Head of caudate nucleus (tissue), 42 donors: ENCODE measurements at places on chromosomes 12 and 14.

- DNase-seq: no peak
Measured at GRCh38 chr14:99679111-99679510, 5.0 kb upstream of the CYP46A1 start.

GRCh38 chr14:49816844-49817243 is 35.7 kb downstream of the NEMF start:
- DNase-seq: no peak

- no peak for DNase-seq
Measured at GRCh38 chr12:38367506-38367905, 50.9 kb downstream of the ALG10B start.

- DNase-seq: no peak
Measured at GRCh38 chr12:121590476-121591143, 9.8 kb upstream of the KDM2B start.

GRCh38 chr14:25122843-25123242 is 72.9 kb upstream of the STXBP6 start:
- no peak for DNase-seq

DNA sequence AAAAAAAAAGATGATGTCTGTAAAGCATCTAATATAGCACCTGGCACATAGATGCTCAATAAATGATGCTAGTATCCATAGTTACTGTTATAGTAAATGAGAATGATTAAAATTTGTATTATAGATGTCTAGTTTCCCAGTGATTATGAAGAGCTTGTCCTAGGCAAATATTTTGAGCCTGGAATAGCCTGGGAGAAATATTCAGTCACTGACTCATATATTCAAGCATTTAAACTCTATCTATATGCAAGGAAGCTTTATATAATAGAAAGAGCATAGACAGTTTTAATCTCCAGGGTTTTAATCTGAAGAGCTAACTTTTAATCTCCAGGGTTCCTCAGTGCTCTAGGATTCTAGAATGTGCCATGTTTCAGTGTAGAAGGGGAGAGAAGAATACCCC is 91.5 kb upstream of the VASH1 start:
- no peak for DNase-seq

DNA sequence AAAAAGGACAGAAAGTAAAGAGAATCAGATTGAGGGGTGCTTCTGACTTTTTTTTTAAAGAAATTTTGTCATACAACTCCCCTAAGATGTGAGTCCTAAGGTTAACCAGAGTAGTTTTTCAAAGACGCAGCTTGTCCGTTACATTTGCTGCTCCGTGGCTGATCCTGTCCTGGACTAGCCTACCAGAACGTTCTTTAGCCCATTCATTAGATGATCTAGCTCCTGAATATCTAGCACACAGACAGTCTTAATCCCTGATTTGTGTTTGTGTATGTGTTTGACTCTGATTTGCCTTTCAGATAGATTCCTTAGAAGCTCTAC is 60.3 kb downstream of the SAMD4A start:
- DNase-seq: no peak

GRCh38 chr12:12486661-12487240 is 75.9 kb downstream of the DUSP16 start:
- DNase-seq: no peak

DNA sequence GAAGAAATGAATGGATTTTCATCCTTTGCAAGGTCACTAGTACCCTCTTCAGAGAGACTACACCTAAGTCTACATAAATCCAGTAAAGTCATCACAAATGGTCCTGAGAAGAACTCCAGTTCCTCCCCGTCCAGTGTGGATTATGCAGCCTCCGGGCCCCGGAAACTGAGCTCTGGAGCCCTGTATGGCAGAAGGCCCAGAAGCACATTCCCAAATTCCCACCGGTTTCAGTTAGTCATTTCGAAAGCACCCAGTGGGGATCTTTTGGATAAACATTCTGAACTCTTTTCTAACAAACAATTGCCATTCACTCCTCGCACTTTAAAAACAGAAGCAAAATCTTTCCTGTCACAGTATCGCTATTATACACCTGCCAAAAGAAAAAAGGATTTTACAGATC is 40.8 kb downstream of the SPATA7 start:
- DNase-seq: no peak

GRCh38 chr14:58598028-58598803 is 39.5 kb upstream of the DACT1 start:
- DNase-seq: no peak

- no peak for DNase-seq
Measured at GRCh38 chr12:70415987-70416386, 49.9 kb downstream of the KCNMB4 start.

- DNase-seq: no peak
Measured at GRCh38 chr14:52299692-52300278, 14.3 kb upstream of the PTGER2 start.

GRCh38 chr12:124114316-124114715 is 141.3 kb downstream of the ZNF664 start:
- no peak for DNase-seq

DNA sequence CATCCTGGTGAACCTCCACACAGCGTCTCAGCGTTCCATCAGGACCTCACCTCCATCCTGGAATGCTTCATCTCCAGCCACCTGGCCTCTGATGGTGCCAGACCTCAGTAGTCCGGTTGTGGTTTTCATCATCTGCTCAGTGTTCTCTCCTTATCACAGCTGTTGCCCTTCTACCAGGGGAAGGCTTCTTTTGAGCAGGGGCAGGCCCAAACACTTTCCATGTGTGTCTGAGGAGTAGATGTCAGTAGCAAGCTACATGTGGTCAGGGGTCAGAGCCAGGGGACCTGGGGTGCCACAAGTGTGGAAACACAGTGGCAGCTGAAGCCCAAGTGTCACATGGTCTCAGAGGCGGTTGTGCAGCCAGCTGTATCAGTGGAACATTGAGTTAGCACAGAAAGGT is 30.2 kb upstream of the FGD4 start:
- no peak for DNase-seq

DNA sequence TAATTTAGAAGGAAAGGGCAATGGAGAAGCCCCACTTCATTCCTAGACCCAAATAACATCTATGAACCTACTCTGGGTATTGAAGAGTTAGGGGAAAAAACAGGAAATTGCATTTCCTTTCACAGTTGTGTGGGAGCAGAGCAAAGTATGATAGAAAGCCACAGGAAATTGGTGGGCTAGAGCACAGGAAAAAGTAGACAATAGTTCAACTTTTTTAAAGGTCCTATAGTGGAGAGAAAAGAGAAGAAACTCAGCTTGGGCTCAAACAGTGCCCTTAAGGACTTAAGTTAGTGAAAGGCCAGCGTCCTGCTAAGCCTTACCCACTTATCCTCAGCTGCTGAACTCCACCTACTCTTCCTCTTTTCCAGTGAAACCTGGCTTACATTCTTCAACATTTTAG is 258.1 kb downstream of the DPY19L2 start:
- no peak for DNase-seq

DNA sequence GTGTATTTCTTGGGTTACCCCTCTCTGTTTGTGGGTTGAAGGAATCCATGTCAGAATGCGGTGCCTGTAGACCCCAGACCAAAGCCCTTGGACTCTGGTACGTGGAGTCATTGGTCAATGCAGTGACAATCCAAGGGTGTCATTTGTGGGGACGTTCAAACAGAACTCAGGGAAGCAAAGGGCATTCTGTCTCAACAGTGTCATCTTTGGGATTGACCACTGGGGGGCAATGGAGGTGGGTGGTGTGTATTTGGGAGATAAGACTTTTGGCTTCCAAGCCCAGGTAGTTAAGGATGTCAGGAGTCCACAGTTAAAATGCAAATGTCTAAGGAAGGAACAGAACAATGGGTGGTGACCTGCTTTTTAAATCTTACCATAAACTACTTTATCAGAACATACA is 54.6 kb upstream of the CCDC175 start:
- DNase-seq: no peak

DNA sequence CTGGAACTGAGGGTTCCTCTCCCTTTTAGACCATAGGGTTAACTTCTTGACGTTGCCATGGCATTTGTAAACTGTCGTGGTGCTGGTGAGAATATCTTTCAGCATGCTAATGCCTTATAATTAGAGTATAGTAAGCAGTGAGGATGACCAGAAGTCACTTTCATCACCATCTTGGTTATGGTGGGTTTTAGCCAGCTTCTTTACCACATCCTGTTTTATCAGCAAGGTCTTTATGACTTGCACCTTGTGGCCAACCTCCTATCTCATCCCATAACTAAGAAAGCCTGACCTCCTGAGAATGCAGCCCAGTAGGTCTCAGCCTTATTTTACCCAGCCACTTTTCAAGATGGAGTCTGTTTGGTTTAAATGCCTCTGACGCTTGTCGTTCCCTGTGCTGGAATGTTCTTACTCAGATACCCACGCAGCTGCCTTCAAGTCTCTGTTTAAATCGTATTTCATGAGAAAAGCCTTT is 44.2 kb downstream of the BBS10 start:
- DNase-seq: no peak

DNA sequence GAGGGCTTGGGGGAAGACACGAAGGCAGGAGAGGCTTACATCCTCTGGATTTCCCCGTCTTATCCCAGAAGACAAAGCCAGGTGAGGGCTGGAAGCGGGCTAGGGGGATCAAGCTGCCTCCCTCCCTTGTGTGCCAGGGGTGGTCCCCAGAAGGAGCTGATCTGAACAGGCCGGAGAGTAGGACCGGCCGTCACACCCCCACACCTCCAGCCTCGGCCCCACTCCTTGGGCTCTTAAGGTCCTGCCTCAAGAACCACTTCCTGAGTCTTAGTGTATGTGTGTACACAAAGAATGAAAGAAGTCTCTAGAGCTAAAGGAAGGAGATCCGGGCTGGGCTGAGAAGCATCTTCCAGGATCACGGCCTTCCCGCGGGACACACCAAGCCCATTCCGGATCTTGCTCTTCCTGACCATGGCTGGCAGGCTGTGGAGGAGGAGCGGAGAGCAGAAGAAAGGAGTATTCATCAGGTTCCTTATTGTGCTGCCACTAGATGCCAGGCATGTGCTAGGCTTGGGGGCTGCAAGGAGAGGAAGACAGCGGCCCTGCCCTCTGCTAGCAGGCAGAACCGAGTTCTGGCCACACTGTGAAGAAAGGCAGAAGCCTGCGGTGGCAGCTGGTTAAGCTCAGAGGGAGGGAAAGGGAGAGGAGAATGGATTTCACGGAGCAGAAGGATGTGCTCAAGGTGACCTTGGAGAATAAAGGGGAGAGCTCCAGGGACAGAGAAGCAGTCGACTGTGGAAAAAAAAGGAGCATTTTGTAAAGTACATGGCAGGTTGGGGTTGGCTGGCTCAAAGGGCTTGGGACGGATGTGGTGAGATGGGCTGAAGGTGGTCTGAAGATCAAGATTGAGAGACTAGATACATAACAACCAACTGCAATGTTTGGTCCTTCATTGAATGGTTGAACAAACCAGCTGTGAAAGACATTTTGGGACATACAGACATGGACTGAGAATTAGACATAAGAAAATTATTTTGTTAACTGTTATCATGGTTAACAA is 1.3 kb upstream of the CD63 start:
- DNase-seq: peak; percentile 72

GRCh38 chr14:89292579-89293313 is 124.3 kb downstream of the FOXN3 start:
- no peak for DNase-seq

DNA sequence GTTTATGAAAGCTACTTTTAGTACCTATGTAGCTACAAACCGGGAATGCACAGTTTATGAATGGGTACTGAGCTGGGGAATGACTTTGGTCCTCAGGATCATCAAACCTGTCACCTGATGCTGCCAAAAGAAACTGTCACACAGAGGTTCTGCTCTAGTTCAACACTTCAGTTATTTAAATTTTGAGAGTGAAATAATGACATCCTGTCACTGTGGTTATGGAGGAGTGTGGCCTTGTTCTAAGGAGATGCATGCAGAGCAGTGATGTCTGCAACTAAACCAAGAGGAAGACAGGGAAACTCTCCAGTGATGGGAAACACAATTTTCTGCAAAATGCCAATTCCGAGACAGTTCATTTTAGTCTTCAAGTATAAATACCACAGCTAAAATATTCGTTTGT is 4.8 kb upstream of the AEBP2 start:
- no peak for DNase-seq

DNA sequence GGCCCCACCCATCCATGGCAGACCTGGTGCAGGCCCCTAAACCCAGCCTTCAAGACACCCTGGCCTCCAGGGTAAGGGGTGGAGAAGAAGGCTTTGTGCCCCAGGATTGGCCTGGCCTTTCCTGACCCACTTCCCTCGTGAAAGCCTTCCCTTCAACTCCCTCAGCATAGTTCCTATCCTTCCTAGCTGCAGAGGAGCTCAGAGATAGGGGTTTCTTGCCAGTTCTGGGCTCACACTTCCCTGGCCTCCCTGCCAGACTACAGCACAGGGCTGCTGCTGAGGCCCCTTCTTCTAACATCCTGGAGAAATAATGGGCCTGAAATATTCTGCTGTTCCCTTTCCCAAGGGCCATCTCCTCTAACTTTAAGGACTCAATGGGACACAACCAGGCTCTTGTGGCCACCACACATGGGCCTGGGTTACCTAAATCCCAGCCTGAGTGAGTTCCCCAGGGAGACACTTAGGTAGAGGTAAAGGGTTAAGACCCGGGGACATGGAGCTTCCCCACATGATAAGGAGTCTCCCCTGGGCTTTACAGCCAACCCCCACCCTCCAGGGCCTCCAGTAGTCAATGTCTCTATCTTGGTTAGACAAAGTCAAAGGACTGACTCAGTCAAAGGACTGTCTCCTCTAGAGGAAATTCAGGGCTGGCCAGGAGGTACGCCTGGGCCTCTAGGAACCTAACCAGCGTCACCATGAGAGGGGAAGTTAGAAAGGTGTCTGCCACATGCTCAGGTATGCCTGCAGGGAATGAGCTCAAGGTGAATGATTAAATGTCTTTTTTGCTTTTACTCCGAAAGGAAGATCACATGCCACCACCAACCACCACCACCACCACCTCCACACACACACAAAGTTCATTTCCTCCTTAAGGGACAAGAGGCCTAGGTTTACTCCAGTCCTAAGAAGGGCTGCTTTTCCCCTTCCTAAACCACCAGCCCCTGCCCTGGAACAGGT is 7.1 kb downstream of the ZFP36L1 start:
- no peak for DNase-seq

DNA sequence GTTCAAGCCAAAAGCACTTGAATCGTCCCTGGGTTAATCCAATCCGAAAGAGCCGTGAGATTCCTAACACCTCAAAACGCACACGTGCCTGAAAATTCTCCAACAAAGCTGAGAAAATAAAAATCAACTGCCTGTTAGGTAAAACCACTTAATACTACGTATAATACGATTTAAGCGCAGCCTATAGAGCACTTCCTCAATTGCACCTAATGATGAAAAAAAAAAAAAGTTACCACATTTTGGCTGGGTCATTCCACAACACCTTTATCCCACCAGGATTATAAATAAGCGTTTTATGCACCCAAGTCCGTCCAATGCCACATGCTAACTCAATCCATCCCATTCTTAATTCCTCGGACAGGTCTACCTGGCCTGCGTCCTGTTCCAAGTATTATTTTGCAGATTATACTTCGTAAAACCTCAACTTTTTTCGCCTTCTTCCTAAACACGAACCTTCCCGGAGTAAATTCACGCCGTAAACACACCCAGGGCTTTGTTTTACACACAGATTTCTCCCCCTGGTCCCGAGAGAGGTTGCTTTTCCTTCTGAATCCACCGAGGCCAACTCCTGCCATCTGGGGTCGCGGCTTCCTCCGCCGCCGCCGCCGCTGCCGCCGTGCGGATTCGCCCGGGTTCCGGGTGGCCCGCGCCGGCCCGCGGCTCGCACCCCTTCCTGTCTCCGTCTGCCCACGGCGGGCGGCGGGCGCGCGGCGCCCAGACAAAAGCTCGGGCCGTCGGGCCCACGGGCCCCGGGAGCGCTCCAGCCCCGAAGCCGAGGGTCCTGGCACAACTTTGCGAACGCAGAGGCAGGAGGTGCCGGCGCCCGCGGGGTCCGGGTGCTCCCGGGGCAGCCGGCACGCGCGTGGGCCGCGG is 66.2 kb downstream of the RNF34 start:
- peak; percentile 56 for DNase-seq

GRCh38 chr14:50357753-50358395 is 38.8 kb downstream of the CDKL1 start:
- DNase-seq: peak; percentile 63
